ENCODE measurements at places on chromosomes 6 and 20.
A peak's percentile ranks its signal among the peaks of the same experiment; 100 is the strongest.

GRCh38 chr20:38133680-38134426 lies 31.2 kb downstream of the TGM2 start:
- DNase-seq: no peak

- DNase-seq: no peak
Observed at GRCh38 chr20:47252879-47253307, 103.6 kb downstream of the ZMYND8 start.

DNA sequence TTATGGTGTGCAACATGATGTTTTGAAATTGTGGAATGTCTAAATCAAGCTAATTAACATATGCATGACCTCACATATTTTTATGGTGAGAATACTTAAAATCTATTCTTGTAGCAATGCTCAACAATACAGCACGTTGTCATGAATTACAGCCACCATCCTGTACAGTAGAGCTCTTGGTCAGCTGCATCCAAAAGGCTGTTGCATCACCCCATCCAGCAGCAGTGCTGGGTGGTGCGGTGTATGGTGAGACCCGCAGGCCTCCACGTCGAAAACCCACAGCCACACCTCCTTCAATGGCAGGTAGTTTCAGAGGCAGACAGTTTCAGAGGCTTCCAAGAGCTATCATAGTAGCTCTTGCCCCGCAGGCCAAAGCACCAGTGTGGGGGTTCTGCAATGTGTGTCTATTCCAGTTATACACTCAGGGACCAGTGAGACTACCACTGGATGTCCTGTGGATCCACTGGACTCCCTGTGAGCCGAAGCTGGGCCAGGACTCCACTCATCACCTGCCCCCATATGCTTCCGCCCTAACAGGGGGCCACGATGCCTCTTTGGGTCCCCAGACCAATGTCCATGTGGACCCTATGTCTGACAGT lies 23.4 kb downstream of the PACSIN1 start:
- no peak for DNase-seq

- DNase-seq: no peak
Observed at GRCh38 chr6:119791736-119792135, 442.2 kb upstream of the MAN1A1 start.

GRCh38 chr20:6388671-6389197 lies 265.9 kb upstream of the FERMT1 start:
- no peak for DNase-seq

- DNase-seq: no peak
Observed at GRCh38 chr6:132247381-132248159, 153.7 kb downstream of the MOXD1 start.

DNA sequence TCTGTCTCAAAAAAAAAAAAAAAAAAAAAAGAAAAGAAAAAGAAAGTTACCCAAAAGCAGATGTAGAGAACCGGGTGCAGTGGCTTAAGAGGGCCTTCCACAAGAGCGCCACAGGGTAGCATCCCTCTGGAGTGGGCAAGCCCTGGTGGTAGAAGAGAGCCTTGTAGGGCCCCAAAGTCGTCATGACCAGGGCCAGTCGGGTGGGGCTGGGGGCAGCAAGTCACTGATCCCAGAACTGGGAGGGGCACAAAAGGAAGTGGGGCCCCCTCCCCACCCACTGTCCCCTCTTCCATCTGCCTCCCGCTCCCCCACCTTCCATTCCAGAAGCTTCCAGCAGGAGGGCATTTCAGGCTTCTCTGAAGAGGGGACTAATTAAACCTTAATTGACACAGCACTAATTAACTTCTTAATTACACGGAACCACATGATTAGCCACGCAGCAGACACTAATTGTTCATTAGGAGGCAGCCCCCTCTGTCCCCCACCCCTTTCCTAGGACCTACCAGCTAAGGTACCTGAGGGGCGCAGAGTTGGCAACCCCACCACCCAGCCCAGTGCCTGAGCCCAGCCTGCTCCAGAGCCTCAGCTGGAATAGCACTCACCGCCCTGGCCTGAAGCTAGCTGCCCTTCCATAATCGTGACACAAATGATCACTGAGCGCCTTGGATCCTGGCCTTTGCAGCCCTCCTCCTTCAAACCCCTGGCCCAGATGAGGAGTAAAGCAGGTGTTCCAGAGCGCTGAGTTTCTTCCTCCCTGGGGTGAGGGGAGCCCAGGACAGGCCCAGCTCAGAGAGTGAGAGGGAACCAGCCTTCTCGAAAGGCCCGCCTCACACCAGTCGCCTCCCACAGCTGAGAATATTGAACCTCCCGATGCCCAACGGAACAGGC lies 34.8 kb downstream of the MDFI start:
- no peak for DNase-seq

DNA sequence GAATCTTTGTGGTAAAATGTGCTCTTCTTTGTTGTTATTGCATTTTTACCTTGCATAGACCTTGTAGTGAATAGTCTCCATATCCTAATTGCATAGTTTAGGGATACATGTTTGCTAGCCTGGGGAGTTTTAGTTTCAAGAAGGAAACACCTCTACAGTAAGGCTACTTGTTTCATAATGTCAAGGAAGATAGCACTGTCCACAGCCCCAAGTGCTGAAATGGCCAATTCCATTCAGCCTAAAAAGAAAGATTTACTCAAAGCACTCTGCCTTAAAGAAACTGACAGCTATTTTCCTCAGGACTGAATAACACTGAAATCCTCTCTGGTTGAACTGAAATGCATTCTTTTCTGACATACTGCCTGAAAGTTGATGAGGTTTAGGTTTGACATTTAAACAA lies 2.6 kb downstream of the HCRTR2 start:
- DNase-seq: no peak

GRCh38 chr6:166743406-166744222 lies 116.6 kb upstream of the RPS6KA2 start:
- no peak for DNase-seq

DNA sequence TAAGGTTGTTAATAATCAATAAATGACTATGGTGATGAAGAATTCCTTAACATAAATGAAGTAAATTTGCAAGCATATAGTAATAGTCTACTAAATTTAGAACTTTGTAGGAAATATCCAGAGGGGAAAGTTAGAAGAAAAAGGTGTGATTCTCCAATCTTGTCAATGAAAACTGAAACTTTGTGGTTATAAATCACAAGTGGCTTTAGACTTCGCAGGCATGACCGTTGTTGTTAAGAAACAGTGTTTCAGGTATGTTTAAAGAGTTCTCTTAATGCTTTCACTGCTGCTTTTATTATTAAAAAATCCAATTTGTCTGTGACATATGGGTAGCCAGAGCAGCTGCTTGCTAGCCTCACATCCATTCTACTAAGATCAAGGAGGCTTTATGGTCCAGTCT lies 475.6 kb upstream of the ADGRB3 start:
- DNase-seq: peak; percentile 4

GRCh38 chr6:11174242-11174611 lies 58.2 kb downstream of the NEDD9 start:
- no peak for DNase-seq

DNA sequence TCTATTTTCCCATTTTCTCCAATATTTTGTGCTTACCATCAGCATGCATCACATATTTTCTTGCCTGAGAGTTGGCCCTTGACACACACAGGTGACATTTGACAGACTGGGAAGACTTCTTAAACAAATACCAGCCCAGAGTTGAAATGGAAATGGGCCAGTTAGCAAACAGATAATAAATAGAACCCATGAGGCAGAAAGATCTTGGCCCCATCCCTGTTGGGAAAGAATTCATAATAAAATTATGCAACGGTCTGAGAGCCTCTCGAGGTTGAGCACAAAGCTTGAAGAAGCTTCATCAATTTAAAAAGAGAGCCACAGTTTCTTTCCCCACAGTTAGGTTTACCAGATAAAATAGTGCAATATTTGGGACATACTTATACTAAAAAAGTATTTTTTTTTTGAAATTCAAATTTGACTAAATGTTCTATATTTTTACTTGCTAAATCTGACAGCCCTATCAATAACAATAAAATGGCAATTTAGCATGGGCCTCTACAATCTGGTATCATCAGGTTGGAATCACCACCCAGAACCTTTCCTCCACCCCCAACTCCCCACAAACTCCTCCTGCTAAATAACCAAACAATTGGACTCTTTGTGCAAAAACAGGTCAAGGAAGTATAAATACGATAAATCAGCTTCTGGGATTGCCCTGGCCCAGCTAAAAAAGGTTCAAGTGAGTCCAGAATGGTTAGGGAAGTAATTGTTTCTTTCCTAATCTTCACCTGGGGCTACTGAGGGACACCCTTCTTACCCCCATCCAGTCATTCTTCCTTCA lies 129.8 kb downstream of the CD164 start:
- DNase-seq: no peak
